ENCODE measurements at places on chromosomes 7 and 10.

- DNase-seq: no peak
Measured at GRCh38 chr10:26269754-26270153, 53.2 kb downstream of the GAD2 start.

DNA sequence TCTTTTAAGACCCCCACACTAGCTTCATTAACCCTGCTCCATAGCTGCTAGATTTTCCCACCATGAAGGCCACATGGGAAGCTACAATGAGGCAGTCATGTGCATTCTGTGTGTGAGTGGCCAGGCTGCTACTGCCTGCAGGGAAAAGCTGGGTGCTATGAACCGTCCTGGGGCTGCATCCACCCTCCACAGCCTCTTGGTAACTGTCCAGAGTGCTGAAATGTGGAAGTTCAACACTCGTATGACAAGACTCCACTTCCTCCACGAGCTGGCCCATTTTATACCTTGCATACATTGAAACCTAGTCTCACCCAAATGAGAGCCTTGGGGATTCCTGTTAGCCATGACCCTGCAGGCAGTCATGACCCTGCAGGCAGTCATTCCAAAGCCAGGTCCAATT, 59.4 kb downstream of the CUZD1 start:
- DNase-seq: no peak

GRCh38 chr10:128912568-128913311, 554.3 kb upstream of the MGMT start:
- no peak for DNase-seq

DNA sequence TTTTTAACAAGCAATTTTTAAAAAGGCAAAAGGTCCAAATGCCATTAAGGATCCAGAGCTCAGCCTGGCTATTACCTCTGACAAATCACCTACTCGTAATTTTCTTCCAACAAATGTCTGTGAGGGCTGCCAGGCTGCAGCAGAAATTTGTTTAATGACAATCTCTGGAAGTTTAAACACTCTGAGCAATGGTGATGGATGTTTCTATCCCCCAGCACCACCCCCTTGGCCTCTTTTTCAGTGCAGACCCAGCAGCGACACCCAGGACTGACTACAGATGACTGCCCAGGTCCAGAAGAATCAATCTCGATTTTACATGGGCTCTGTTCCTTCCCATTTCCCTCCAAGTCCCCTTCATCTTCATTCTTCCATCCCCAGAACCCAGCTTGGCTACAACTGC, 201.4 kb upstream of the AOAH start:
- DNase-seq: no peak

DNA sequence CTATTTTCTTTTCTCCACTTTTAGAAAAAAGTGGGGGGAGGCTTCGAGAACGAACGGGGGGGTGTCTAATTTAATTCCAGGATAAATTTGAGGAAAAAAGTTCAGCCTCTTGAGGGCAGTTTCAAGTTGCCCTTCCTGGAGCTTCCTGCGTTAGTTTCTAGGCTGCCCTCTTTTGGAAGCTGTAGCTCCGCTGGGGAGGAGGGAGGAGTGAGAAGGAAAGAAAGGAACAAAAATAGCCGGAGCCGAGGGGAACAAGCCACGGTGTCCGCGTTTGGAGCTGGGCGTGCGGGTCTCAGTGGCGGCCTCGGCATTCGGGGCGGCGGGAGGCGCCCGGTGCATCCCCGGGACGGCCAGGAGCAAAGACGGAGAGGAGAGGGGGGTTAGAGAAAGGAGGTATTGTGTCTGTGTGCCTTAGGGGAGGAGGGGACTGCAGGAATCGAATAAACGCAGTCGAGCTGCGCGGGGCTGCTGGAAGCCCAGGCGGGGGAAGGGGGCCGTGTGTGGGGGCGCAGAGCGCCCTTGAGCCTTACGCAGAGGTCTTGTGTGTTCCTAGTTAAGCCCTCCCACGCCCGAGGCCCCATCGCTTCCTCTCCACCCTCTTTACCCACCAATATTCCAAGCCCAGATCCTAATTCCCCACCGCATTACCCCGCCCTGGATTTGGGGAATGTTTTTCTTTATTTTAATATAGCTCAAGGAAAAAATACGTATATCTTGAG, 2.0 kb upstream of the TNRC18 start:
- no peak for DNase-seq

- DNase-seq: no peak
Measured at GRCh38 chr7:159017741-159018140, 126.9 kb downstream of the VIPR2 start.

DNA sequence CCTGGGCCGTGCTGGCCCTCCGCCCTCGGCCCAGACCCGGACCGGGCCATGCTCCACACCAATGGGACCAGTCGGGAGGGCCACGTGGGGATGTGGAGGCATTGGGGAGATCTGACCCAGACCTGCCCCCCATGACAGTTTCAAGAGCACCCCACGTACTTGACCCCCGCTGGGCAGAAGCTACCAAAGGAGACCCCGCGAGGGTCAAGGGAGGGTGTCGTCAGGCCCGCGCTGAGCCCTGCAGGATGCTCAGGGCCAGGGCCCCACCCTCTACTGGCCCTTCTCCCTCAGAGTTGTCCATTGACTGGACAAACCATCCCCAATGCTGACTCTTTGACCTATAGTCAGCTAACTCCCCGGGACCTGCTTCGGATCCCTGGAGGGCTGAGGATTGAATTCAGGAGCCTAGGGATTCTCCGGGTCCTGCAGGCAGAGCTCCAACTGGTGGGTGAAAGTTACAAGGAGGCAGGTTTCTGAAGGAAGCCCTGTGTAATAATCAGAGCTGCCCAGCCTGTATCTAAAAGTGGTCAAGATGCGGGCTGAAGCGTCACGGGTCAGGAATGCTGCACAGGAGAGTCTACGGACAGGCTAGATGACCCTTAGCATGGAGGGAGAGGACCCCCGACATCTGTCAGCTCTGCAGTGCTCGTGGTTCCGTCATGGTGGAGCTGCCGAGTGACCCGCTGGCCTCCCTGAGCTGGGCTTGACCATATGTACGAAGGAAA, 498 bp upstream of the CALHM2 start:
- DNase-seq: no peak

- DNase-seq: no peak
Measured at GRCh38 chr7:34425194-34425593, 232.8 kb upstream of the NPSR1 start.

Measured in activated naive CD8-positive, alpha-beta T cell treated with anti-CD3 and anti-CD28 coated beads, Interleukin-2, amount 50 U/mL, for 16 hours (primary cell).